Left renal cortex interstitium (tissue), 4 donors: ENCODE measurements at places on chromosomes 7 and 10. TPM values are rescaled to one million over a fixed set of nuclear protein-coding genes. Genes with fewer than 3 reads are reported as not detected.
A peak's percentile ranks its signal among the peaks of the same experiment; 100 is the strongest.

- DNase-seq = no peak
These were observed 103.8 kb downstream of the ARID5B start for GRCh38 chr10:62005281-62005680.

GRCh38 chr10:17307123-17307522, 79.1 kb downstream of the VIM start:
- no peak for DNase-seq

DNA sequence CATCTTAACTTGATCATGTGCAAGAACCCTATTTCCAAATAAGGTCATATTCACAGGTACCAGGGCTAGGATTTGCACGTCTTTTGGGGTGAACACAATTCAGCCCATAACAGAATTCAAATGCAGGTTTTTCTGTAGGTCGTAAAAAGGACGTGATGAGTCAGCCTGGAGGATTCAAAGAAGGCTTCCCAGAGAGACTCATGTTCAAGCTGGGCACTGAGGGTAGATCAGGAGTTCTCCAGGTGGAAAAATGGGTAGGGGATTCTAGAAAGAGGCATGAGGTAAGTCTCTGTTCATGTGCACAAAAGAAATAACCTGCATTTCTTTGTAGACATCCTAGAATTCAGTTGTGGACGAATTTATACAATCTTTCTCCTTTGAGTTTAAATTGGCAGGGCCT, 160.4 kb downstream of the RPS24 start:
- DNase-seq = no peak

DNA sequence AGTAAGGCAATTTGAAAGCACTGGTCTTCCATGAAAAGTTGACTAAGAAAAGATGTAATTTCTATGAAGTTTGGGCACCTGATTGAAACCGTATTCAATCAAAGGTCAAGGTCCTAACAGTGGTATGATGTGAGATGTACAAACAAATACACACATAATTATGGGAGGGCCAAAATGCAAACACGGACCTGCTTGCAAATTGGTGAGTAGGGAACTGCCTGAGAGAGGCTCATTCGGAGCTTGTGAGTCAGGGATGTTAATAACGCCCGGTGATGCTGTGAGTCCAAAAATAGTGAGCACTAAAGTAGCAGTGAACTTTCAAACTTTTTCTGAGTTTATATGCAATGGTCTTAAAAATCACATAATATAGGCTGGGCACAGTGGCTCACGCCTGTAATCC, 34.2 kb upstream of the FAM180A start:
- no peak for DNase-seq

GRCh38 chr7:148155826-148156225, 434.7 kb upstream of the C7orf33 start:
- no peak for DNase-seq

- no peak for DNase-seq
These were observed 51.5 kb downstream of the WDR37 start for GRCh38 chr10:1107679-1108078.

- DNase-seq = no peak
These were observed 66.7 kb upstream of the PITRM1 start for GRCh38 chr10:3239066-3239919.

- DNase-seq = no peak
These were observed 11.2 kb downstream of the BMPER start for GRCh38 chr7:33916357-33917081.

GRCh38 chr7:66920256-66920655, 769 bp upstream of the TMEM248 start:
- DNase-seq = no peak

DNA sequence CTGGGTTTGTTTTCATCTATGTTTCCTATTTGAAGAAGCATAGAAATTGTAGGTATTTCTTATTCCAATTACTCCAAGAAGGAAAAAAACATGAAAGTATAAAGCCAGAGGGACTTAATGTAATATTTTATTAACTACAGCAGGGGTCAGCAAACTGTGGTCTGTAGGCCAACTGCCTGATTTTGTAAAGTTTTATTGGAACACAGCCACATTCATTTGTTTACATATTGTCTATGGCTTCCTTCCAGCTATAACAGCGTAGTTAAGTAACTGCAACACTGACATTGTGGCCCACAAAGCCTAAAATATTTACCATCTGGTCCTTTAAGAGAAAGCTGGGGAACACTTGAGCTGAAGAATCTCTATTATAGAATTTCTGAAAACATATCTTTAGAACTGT, 306.2 kb downstream of the BICC1 start:
- no peak for DNase-seq

GRCh38 chr7:16509829-16510228, 16.8 kb upstream of the LRRC72 start:
- no peak for DNase-seq

- no peak for DNase-seq
These were observed 136.8 kb upstream of the PDE1C start for GRCh38 chr7:32206987-32207386.

DNA sequence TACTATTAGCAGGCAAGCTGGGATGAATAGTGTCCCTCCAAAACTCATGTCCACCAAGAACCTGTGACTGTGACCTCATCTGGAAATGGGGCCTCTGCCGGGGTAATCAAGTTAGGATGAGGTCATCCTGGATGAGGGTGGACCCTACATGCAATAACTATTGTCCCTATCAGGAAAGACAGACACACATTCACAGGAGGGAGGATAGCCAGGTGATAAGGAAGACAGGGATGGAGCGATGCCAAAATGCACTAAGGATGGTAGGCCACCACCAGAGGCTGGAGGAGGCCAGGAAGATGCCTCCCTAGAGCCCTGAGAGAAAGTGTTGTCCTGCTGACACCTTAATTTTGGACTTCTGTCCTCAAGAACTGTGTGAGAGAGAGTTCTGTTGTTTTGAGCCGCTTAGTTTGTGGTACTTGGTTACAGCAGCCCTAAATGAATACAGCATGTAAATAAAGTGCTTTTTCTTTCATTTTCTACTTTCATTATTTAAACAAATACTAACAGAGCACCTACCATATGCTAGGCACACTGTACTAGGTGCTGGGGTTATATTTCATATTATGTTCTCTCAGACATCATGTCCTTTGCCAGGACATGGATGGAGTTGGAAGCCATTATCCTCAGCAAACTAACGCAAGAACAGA, 111.9 kb downstream of the USP6NL start:
- DNase-seq = no peak

DNA sequence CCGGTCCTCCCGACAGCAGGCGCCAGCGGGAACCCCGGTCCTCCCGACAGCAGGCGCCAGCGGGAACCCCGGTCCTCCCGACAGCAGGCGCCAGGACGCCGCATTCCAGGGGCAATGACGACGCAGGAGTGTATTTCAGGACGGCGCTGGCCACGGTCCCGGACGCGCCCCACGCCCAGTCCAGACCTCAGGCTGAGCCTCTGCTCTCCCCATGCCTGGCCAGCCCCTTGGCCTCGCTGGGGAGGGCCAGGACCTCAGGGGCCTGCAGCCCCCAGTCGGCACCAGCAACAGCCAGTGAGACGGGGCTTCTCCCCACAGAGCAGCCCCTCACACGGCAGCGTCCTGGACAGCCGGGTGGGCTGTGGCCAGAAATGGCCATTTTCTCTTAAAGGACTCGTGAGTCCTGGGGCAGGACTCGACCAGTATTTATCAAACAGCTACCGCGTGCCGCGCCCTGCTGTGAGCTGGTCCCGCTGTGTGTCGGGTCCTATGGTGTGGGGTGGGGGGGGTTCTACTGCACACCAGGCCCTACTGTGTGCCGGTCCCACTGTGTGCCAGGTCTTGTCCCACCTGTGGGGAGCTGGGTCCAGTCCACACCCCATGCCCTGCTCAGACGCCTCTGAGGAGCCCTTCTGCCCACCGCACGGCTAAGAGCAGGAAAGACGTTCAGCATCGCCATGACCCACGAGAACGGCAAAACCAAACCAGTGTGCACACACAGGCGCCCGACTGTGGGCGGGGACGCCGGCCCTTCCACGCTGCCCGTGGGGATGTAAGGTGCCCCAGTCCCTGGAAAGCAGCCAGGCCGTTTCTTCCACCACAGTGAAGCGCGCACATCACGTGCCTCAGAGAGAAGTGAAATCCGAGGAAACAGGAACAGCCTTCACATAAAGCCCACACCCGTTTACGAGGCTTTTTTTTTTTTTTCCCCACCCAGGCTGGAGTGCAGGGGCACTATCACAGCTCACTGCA, 33.3 kb downstream of the GET4 start:
- DNase-seq = no peak

- DNase-seq = no peak
These were observed 147.6 kb upstream of the CSTF2T start for GRCh38 chr10:51846856-51847506.

DNA sequence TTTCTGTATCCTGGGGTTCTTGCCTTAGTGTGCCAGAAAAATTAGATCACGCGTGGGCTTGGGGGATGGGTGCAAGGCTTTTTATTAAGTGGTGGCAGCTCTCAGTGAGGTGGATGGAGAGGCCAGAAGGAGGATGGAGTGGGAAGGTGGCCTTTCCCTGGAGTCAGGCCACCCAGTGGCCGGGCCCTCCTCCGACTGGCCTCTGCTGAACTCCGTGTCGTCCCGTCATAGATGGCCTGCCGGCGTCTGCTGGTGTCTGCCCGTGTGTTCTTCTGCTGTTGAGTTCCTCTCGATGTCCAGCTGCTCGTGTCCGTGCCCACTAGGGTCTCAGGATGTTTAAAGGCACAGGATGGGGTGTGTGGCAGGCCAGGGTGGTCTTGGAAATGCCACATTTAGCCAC, 4.0 kb upstream of the ZNF746 start:
- no peak for DNase-seq

DNA sequence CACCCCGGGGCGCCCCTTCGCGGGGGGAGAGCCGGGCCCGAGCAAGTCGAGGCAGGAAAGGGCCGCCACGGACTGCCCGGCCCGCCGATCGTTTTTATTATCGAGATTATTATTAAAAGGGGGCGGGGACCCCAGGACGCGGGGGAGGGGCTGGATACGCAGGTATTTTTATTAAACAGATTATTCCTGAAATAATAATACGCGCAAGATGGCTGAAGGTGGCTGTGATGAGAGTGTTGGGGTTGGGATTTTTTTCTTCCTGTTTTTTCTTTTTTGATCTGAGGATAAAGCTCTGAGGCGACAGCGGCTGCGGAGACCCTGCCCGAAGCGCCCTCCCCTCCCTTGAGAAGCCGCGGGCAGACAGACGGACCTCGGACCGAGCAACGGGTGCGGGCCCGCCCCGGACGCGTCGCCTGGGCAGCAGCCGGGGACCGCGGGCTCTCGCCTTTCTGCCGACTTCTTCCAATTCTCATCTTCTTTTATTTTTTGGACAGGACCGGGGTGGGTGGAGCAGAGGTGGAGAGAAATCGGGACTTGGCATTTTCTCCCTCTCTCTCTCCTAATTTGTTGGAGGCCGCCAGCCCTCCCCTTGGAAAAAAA, 1.4 kb upstream of the TRIM8 start:
- no peak for DNase-seq

- peak; percentile 48 for DNase-seq
These were observed 600 bp downstream of the SIRT1 start for GRCh38 chr10:67884842-67885670.

- DNase-seq = no peak
These were observed 13.5 kb downstream of the NEUROD6 start for GRCh38 chr7:31327071-31327470.

DNA sequence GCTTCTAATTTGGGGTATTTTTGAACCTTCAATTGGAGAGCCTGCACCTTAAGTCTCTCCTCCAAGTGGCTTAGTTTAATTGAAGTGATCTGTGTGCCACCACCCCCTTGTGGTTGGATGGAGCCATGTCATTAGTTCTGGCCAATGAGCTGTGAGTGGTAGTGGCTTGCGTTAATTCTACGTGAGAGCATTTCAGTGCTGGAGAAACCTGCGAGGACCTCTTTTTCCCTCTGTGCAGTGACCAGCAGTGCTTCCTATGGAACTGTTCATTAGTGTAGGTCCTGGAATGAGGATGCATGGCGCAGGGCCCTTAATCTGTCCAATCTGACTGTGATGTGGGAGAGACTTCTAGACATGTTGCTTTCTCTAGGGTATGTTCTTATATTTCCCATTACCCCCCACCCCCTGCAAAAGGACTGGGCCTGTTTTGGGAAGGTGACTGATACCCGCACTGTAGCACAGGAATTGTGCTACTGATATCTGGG, 3.8 kb downstream of the HILPDA start:
- no peak for DNase-seq

GRCh38 chr10:131179361-131179760, 132.2 kb downstream of the TCERG1L start:
- no peak for DNase-seq

DNA sequence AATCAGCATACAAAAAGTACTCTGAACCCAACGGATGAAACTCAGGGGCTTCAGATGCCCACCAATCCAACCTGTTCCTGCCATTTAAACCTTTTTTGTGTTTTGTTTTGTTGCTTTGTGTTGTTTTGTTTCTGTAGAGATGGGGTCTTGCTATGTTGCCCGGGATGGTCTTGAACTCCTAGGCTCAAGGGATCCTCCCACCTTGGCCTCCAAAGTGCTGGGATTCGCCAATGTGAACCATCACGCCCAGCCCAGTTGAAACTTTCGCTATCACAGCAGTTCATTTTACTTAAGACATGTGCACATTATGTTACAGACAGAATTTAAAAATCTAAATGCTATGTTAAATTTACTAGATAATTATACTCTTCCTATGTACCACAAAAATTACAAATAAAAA, 101.6 kb downstream of the SKIDA1 start:
- no peak for DNase-seq

- DNase-seq = peak; percentile 48
These were observed 24.5 kb upstream of the KLF14 start for GRCh38 chr7:130758429-130759056.

DNA sequence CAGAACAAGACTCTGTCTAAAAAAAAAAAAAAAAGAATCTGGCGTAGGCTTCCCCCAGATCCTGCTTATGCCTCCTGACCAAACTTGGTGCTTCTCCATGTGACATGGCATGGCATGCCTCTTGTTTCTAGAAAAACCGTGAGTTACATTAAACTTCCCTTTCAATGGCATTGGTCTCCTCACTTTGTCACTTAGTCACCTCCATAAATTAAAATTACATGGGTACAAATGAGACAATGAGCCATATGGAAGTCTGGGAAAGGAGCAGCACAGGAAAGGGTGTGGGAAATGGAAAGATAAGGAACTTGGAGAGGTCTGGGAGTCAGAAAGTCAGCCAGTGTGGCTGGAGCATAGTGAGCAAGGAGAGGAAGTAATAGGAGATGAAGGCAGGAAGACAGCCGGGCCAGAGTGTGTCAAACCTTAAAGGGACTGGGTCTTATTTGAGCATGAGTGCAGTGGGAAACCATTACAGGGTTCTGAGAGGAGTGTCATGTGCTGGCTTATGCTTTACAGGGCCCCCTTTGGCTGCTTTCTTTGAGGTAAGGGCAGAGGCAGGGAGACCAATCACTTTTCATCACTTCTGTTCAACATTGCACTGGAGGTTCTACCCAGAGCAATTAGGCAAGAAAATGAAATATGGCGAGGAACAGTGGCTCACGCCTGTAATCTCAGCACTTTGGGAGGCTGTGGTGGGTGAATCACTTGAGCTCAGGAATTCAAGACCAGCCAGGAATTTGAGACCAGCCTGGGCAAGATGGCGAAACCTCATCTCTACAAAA, 21.3 kb upstream of the ZMIZ2 start:
- DNase-seq = no peak

- DNase-seq = no peak
These were observed 87.3 kb upstream of the EGFR start for GRCh38 chr7:54931532-54931931.

GRCh38 chr10:78944723-78945312, 123.9 kb upstream of the ZMIZ1 start:
- DNase-seq = peak; percentile 78

ASIC3 gene
- 3.8 TPM for polyA plus RNA-seq

CBX3 gene
- polyA plus RNA-seq = 306 TPM

NKX1-2 gene
- polyA plus RNA-seq = not detected

MMP21 gene
- polyA plus RNA-seq = 0.27 TPM

COL1A2 gene
- 817 TPM for polyA plus RNA-seq

PNLIPRP1 gene
- 0.27 TPM for polyA plus RNA-seq

GSAP gene
- 14.3 TPM for polyA plus RNA-seq

PGAM2 gene
- 2.2 TPM for polyA plus RNA-seq

ZC3HAV1L gene
- polyA plus RNA-seq = 29.6 TPM
